HFFc6 (cell line): ENCODE measurements at places on chromosomes 11 and 22. TPM values are rescaled to one million over a fixed set of nuclear protein-coding genes. Genes with fewer than 3 reads are reported as not detected.

DNA sequence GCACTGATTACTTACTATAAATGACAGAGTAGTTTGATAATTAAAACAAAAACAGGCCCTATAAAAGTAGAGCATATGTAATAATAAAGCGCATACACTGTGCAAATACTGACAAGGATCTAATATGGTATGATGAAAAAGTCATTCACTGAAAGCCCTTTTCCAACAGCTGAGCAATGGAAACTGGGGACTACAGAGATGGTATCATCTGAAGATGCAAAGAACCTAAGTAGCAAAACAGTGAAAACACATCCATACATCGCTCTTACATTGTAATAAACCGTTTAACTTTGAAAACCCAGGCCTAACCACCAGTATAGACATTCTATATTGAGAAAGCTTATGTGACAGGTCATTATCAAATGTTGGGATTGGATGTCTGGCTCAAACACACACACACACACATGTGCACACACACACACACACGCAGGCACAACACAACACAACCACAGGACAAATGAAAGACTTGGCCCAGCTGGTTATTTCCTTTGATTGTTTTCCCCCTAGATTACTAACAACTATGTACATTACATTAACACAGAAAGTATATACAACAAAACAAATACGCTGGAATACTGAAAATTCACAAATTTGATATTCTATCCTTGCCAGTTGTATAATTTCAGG lies 119.5 kb downstream of the APOL5 start:
- no peak for DNase-seq
- peak overlapping the region; percentile 97 for H3K4me3 ChIP-seq
- H3K36me3 ChIP-seq = peaks cover 12% of the 10 kb centered on the region; the same call in 1 of the 2 replicates
- peaks cover 69% of the 10 kb centered on the region for H3K4me1 ChIP-seq

DNA sequence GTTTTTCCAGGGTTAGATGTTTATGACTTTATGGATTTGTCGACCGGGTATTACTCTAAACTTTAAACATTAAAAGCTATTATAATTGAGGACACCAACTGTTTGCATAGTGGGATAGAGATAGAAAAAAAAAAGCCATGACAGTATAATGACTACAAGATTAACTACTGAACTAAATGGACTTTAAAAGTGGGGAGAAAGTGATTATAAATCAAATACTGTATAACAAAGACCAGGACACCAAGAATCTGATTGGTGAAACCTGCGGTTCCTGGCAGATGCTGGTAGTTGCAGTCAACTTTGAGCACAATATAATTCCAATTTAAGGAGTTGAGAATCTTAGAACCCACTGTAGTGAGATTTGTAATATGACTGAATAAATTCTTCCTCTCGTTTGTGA lies 2.5 kb downstream of the CRKL start:
- peak overlapping the region; percentile 98 for H3K4me3 ChIP-seq
- DNase-seq = no peak
- peaks cover 25% of the 10 kb centered on the region for H3K36me3 ChIP-seq
- peak overlapping the region; percentile 75 for H3K27ac ChIP-seq
- H3K4me1 ChIP-seq = peaks cover 33% of the 10 kb centered on the region

- no peak overlapping the region for H3K4me3 ChIP-seq
- peaks cover 66% of the 10 kb centered on the region for H3K4me1 ChIP-seq
- H3K27me3 ChIP-seq = no peaks in the 10 kb centered on the region
- no peak overlapping the region for H3K27ac ChIP-seq
Measured at GRCh38 chr11:29265381-29265780, 751.4 kb downstream of the KCNA4 start.

DNA sequence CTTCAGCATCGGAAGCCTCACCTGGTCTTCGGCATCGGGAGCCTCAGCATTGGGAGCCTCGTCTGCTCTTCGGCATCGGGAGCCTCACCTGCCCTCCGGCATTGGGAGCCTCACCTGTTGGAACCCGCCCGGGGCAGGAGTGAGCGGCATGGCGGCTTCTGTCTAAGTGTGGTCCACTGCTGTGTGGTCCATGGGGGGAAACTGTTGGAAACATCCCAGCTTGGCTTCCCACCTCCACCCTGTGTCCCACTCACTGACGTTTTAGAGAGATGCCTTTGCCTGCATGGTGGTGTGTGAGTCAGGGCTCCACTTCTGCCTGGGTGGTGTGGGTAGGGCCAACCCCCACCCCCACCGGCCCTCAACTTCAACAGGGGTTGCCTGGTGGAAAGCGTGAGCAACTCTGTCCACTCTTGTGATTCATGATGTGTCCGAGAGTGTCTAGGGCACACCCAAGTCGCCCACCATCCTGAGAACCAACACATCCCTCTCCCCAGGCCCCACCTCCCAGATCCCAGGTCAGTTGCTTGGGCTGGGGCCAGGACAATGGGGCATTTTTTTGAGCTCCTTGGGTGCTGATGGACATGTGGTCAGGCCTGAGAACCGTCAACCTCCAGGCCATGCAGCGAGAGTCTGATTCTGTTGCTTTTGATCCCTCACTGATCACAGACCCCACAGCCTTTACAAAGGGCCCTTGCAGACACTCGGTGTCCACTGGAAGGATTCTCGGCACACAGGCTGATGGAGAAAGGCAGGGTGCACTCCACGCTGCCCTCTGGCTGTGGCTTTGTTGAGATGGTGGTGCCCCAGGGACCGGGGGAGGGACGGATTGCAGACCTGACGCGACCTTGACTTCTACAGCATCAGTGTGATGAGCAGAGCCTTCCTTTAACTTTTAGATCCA lies 406.7 kb downstream of the TBC1D22A start:
- peaks cover 5% of the 10 kb centered on the region for H3K27me3 ChIP-seq
- H3K4me3 ChIP-seq = no peak overlapping the region
- no peak for DNase-seq

GRCh38 chr11:40162901-40163883 lies 1296.3 kb downstream of the LRRC4C start:
- no peaks in the 10 kb centered on the region for H3K27me3 ChIP-seq
- DNase-seq = no peak
- no peak overlapping the region for H3K27ac ChIP-seq
- H3K4me3 ChIP-seq = no peak overlapping the region

- H3K4me3 ChIP-seq = peak within 1 kb of the TSS; percentile 86
- no peaks in the 10 kb centered on the region for H3K4me1 ChIP-seq
- DNase-seq = peak; percentile 49
- peaks cover 3% of the 10 kb centered on the region for H3K27me3 ChIP-seq
Measured at GRCh38 chr22:24592851-24593558, at the start of gene LRRC75B. Gene LRRC75B, minus strand, starts transcription at chr22:24593073. Its CDS starts 34 bp downstream, at chr22:24593039.

GRCh38 chr11:129965248-129965647 lies 37.4 kb downstream of the PRDM10 start:
- H3K4me1 ChIP-seq = peaks cover 17% of the 10 kb centered on the region
- H3K4me3 ChIP-seq = no peak overlapping the region
- H3K27ac ChIP-seq = no peak overlapping the region
- DNase-seq = no peak
- H3K36me3 ChIP-seq = peaks cover 8% of the 10 kb centered on the region

DNA sequence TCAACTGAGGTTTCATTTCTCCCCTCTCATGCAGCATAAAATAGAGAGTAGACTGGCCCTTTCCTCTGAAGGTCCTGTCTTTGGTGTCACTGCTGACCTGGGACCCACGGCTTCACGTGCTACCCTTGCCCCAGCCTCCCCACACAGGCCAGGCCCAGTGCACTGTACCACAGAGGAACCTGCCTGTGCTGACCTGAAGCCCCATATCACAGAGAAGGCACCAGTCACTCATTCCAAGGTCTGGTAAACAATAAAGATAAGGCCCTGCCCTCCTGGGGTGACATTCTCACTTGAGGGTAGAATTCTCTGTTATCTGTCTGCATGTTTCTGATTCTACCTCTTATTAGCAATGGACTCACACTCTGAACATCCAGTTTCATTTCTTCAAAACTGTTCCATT lies 51.3 kb downstream of the RPL27A start:
- H3K36me3 ChIP-seq = peaks cover 1% of the 10 kb centered on the region; the same call in 1 of the 2 replicates
- no peak for DNase-seq
- H3K4me3 ChIP-seq = no peak overlapping the region
- peak overlapping the region; percentile 30 for H3K27ac ChIP-seq

DNA sequence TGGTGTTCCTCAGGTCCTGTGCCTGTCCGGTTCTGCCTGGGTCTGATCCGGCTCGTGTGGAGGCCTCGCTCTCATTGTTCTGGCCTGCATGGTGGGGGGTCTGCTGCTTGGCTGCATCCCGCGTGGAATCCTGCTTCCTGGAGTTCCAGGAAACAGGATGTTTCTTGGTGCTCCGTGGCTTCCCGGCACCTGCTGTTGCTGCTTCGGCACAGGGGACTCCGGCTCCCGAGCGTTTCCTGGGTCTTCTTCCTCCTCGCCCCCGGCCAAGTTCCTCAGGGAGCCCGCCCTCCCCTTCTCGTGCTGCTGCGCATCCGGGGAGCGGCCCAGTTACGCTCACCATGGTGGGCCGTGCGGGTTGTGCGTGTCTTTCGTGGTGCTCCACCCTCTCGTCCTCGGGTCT lies 29.9 kb downstream of the GLB1L2 start:
- no peak overlapping the region for H3K27ac ChIP-seq
- H3K4me1 ChIP-seq = no peaks in the 10 kb centered on the region
- H3K27me3 ChIP-seq = peaks cover 3% of the 10 kb centered on the region; the same call in 1 of the 2 replicates
- no peaks in the 10 kb centered on the region; the same call in 1 of the 2 replicates for H3K36me3 ChIP-seq
- no peak overlapping the region for H3K4me3 ChIP-seq

GRCh38 chr11:76836613-76837291 lies 24.0 kb upstream of the ACER3 start:
- H3K4me1 ChIP-seq = no peaks in the 10 kb centered on the region
- H3K4me3 ChIP-seq = no peak overlapping the region
- H3K27me3 ChIP-seq = peaks cover 37% of the 10 kb centered on the region
- H3K36me3 ChIP-seq = no peaks in the 10 kb centered on the region
- no peak overlapping the region for H3K27ac ChIP-seq

- H3K36me3 ChIP-seq = no peaks in the 10 kb centered on the region
- peaks cover 44% of the 10 kb centered on the region for H3K27me3 ChIP-seq
- no peak overlapping the region for H3K27ac ChIP-seq
- H3K4me3 ChIP-seq = no peak overlapping the region
- DNase-seq = no peak
Measured at GRCh38 chr11:124823512-124824376, 23.5 kb upstream of the MSANTD2 start.

DNA sequence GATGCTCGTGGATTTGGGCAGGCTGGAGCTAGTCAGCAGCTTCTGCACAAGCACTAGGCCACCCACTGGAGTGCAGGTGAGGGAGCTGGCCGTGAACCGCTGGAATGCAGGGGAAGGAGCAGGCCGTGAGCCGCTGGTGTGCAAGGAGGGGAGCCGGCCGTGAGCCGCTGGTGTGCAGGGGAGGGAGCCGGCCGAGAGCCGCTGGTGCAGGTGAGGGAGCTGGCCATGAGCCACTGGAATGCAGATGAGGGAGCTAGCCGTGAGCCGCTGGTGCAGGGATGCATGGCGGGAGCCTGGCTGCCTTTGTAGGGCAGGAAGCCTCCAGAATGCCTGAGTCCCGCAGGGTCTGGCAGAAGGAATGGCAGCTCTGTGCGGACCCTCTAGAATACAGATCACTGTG lies 4220.0 kb upstream of the OR11H1 start:
- H3K27ac ChIP-seq = no peak overlapping the region
- no peak for DNase-seq
- H3K4me3 ChIP-seq = no peak overlapping the region
- no peaks in the 10 kb centered on the region for H3K4me1 ChIP-seq

DNA sequence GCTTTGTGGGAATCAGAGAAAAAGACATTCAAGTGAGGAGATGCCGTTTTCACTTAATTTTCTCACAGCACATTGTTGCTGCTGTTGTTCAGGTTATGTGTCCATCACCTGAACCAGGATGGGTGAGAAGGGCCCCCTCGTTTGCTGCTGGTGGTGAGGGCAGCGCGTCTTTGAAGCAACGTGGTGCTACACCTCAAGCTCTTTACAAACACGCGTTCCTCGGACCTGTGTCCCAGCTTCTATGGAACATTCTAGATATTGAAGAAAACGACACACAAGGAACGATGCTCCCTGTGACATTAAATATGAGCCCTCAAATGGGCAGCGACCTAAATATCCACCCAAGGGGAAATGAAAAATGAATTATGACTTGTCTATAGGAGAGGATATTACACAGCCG lies 418.6 kb downstream of the MN1 start:
- H3K27me3 ChIP-seq = peaks cover 50% of the 10 kb centered on the region
- no peaks in the 10 kb centered on the region for H3K36me3 ChIP-seq
- no peak overlapping the region for H3K27ac ChIP-seq
- H3K4me3 ChIP-seq = no peak overlapping the region
- H3K4me1 ChIP-seq = no peaks in the 10 kb centered on the region
- DNase-seq = no peak

- no peak overlapping the region for H3K4me3 ChIP-seq
- H3K4me1 ChIP-seq = no peaks in the 10 kb centered on the region
- DNase-seq = no peak
Measured at GRCh38 chr11:116065986-116066385, 561.8 kb upstream of the CADM1 start.

- H3K27ac ChIP-seq = no peak overlapping the region
- no peaks in the 10 kb centered on the region; the same call in none of the 2 replicates for H3K27me3 ChIP-seq
- H3K36me3 ChIP-seq = no peaks in the 10 kb centered on the region; the same call in 1 of the 2 replicates
Measured at GRCh38 chr22:25067851-25068421, 115.4 kb downstream of the KIAA1671 start.

GRCh38 chr22:39936523-39937145 lies 23.6 kb upstream of the TMA7B start:
- H3K27ac ChIP-seq = no peak overlapping the region
- H3K27me3 ChIP-seq = peaks cover 43% of the 10 kb centered on the region
- H3K4me3 ChIP-seq = no peak overlapping the region
- no peaks in the 10 kb centered on the region for H3K36me3 ChIP-seq
- H3K4me1 ChIP-seq = no peaks in the 10 kb centered on the region

DNA sequence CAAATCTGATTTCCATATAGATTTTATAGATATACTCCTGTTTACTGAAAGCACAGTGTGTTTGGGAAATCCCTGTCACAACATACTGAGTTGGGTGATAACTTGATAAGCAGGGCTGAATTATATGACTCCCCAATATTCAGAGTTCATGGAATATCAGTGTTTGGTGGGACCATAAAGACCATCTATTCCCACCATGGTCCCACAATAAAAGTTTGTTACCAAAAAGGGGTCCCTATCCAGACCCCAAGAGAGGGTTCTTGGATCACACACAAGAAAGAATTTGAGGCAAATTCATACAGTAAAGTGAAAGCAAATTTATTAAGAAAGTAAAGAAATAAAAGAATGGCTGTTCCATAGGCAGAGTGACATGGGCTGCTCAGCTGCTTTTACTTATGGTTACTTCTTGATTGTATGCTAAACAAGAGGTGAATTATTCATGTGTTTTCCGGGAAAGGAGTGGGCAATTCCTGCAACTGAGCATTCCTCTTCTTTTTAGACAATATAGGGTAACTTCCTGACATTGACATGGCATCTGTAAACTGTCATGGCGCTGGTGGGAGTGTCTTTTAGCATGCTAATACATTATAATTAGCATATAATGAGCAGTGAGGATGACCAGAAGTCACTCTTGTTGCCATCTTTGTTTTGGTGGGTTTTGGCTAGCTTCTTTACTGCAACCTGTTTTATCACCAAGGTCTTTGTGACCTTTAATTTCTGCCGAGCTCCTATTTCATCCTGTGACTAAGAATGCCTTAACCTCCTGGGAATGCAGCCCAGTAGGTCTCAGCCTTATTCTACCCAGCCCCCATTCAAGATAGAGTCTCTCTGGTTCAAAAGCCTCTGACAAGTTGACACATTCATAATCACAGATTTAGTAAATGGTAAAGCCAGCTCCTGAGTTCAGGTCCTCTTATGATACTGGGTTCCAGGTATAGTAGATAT lies 240.6 kb upstream of the PDGFD start:
- no peak for DNase-seq
- no peak overlapping the region for H3K27ac ChIP-seq
- H3K27me3 ChIP-seq = no peaks in the 10 kb centered on the region
- no peaks in the 10 kb centered on the region for H3K36me3 ChIP-seq
- H3K4me1 ChIP-seq = no peaks in the 10 kb centered on the region
- no peak overlapping the region for H3K4me3 ChIP-seq

PDE3B gene
- 0.05 TPM in 1 of 3 replicates, not detected in the others for total RNA-seq

KRTAP5-1 gene
- not detected in 2 replicates for total RNA-seq

MMP11 gene
- total RNA-seq = 2.0 to 2.7 TPM (median 2.6 TPM) in 3 replicates

RGL4 gene
- total RNA-seq = not detected in 3 replicates

GGTLC3 gene
- total RNA-seq = not detected in 3 replicates

TMEM191B gene
- total RNA-seq = not detected in 3 replicates

C22orf23 gene
- total RNA-seq = 0.34 and 0.48 TPM in 2 replicates
